ENCODE measurements at places on chromosomes 16 and 17. TPM values are rescaled to one million over a fixed set of nuclear protein-coding genes. Genes with fewer than 3 reads are reported as not detected.

The IL17C gene
- total RNA-seq, result not detected

DNA sequence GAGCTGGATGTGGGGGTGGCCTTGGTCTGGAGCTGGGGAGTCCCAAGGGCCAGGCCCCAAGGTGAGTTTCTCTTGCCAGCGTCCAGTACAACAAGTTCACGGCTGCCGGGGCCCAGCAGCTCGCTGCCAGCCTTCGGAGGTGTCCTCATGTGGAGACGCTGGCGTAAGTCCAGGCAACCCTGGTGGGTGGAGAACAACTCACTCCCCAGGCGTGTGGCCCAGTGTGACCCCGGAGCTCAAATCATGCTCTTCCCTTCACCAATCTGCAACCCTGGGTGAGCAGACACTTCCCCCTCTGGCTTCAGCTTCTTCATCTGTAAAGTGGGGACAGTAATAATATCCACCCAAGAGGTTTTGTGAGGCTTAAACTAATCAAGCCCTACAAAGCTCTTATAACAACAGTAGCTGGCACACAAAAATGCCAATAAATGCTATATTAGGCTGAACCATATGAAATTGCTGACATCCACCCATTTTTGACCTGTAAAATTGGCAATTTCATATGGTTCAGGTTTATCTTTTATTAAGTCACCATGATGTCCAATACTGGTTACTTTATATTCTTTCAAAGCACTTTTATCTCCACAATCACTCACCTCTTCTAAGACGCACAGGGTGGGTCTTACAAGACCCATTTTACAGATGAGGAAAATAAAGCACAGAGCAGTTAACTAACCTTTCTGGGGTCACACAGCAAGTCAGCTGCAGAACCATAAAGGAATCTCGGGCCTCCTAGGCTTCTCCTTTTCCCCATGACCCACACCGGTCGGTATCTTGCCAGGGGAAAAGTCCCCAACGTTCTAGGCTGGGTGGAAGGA lies 19.7 kb downstream of the DEXI start:
- peak; percentile 86 for DNase-seq

GRCh38 chr17:70871180-70871818 lies 702.0 kb downstream of the KCNJ2 start:
- DNase-seq, result no peak

DNA sequence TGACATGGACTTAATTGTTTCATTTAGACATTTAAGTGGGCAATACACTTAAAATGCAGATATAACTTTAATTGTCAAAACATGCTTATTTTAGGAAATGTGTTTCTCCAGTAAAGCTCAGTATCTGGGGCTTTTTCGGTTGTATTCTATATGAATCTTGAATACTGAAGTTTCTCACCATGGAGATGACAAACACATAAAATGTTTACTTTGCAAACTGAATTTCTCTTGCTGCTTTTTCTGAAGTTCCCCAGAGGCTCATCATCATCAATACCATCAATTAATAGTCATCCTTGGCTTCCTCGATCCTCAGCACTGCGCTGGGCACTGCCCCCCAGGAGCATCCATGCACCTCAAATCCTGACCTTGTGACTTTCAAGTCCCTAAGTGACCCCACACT lies 227.3 kb downstream of the WWOX start:
- no peak for DNase-seq

The ZFHX3 gene
- 12.3 TPM for total RNA-seq

GRCh38 chr17:17321356-17322025 lies 18.3 kb downstream of the NT5M start:
- no peak for DNase-seq

All from right cardiac atrium (tissue), 5 donors.